ENCODE measurements at places on chromosomes 1 and 21.

DNA sequence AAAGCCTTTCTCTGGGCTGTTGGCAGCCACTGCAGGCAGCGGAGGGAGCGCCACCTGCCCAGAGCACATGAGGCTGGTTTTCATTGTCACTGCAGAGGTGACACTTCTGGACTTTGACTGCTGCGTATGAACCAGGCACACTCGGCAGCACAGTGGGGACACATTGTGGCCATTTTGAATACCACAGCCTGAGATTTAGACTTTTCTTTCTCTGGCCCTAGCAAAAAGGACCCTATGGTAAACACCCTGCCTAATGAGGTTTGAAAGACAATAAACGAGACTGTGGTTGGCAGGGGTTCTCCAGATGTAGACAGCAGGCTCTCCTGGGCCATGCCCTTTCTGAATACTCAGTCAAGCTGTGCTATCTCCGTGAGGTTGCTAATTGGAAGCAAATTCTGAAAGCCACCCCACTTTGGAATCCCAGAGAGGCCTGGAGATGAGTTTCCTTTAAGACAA, 12.0 kb upstream of the KCNE2 start:
- peak; percentile 83 for ATAC-seq

- no peak for ATAC-seq
Measured at GRCh38 chr1:63704443-63704842, 69.4 kb upstream of the ROR1 start.

GRCh38 chr1:205492201-205492667, 12.2 kb upstream of the CDK18 start:
- ATAC-seq, result no peak

GRCh38 chr1:37133276-37134145, 99.2 kb upstream of the GRIK3 start:
- ATAC-seq, result no peak

DNA sequence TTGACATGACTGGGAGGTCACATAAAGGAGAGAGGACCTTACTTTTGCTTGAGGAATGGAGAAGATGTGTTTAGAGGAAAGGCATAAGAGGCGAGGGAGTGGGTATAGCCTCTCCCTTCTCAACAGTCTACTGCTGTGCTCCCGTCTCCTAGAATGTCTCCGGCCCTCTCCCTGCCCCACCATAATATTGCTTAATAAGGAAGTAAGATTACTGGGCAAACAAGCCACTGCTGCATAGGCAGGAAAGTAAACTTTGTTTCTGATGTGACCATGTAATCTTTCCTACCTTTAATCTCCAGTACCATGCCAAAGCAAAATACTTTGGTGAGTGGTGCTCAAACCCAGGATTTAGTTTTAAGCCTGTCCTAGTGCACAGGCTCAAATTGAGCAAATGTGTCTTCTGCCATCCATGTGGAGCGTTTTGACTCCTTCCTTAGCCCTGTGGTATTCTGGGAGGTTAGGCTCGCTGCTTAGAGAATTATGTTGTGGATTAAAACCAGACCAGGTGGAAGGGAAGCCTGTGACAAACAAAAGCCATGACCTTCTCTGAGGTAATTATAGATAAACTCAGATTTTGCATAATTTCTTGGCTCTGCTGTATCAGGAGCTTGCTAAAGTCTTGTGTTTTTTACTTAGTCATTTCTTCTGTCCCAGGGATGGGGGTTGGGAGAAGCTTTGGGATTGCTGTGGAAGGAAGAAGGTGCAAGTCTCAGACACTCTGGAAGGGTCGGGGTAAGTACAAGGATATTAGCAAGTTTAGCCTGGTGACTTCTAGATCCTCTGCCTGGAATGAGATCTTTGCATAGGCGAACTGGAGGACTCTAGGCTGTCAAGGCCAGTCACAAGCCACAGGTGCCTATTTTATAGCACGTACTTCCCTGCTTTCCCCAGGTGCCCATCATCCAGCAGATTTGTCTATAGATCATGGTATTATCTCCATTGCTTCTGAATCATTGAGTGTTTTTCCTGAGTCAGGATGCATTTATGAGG, 34.5 kb upstream of the DIPK1A start:
- no peak for ATAC-seq

GRCh38 chr1:229759037-229759435, 133.0 kb downstream of the URB2 start:
- no peak for ATAC-seq

GRCh38 chr1:172704001-172704400, 45.1 kb downstream of the FASLG start:
- no peak for ATAC-seq
